ENCODE measurements at places on chromosomes 7 and 10.

- DNase-seq = no peak
These were observed 70.8 kb upstream of the MEOX2 start for GRCh38 chr7:15757041-15758000.

GRCh38 chr10:63718421-63718820 is 197.2 kb downstream of the REEP3 start:
- no peak for DNase-seq

GRCh38 chr7:15085366-15085765 is 182.8 kb upstream of the DGKB start:
- no peak for DNase-seq

- DNase-seq = no peak
These were observed 184.3 kb upstream of the MBL2 start for GRCh38 chr10:52956861-52957260.

- DNase-seq = no peak
These were observed 595.4 kb upstream of the GHITM start for GRCh38 chr10:83543691-83544462.

GRCh38 chr10:35684586-35684985 is 42.5 kb upstream of the FZD8 start:
- no peak for DNase-seq

GRCh38 chr7:30027065-30027456 is 559 bp upstream of the FKBP14 start:
- DNase-seq = no peak

DNA sequence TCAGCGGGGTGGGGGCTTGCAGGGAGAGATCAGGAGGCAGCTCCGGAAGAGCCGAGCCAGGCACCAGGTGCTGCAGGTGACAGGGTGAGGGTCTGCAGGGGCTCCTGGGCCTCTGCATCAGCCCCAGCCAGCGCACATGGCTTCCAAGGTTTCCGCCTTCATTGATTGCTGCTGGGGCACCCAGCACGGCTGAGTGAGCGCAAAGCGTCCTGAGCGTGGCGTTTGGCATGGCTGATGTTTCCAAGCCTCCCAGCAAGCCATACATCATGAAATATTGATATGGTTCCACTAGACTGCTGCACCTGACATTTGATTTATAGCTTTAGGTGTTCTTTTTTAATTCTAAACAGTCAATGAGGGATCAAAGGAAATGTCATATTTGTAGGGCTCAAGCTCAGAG is 259.0 kb downstream of the WDR37 start:
- no peak for DNase-seq

DNA sequence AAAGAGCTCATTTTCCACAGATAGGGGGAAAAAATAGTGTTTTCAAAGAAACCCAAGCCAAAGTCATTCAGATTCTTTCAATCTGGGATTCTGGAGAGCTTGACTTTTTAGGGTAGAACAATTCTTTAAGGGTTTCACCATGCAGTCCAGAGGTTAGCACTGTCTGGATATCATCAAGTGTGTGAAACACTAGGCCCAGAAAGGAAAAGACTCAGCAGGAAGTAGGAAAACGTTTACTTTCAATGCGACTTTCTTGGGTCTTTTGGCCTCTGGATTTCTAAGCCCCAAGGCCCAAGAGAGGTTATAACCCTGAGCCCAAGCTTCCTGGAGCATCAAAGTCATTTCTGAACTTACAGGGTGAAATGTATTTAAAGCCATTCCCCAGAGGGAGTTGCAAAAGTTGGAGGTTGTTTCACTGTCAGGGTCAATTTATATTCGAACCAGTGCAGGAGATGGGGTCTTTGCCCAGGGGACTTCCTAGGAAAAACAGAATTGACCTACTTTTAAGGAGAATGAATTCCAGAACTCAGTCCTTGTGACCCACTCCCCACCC is 158.0 kb downstream of the C7orf25 start:
- DNase-seq = no peak

GRCh38 chr7:84055904-84056605 is 138.5 kb downstream of the SEMA3A start:
- DNase-seq = no peak

DNA sequence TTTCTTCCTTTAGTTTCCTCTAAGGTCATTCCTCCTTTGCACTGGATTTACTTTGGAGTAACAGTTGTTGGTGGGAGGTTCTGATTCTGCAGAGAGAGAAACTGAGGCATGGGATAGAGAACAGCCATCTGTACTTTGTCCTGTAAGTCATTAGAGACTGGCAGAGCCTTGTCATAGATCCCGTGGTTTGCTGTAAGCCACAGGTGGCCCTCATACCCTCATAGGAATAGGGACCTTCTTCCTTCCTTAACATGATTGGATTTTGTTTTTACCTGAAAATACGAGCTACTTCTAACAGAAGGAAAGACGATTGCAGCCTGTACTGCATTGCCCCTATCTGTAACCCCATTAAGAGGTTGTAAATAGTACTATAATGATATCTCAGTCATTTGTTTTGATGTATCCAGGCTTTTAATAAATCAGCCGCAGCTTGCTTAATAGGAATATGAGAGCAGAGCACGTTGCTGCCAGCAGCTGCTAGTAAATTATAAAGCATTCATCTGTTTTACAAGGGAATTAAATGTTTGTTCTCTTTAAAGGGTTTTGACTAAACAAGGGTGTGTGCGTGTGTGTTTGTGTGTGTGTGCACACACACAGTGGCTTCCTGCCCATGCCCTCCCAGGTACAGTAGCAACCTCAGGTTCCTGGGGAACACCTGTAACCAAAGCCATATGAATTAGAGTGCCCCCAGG is 249.8 kb downstream of the AUTS2 start:
- no peak for DNase-seq

DNA sequence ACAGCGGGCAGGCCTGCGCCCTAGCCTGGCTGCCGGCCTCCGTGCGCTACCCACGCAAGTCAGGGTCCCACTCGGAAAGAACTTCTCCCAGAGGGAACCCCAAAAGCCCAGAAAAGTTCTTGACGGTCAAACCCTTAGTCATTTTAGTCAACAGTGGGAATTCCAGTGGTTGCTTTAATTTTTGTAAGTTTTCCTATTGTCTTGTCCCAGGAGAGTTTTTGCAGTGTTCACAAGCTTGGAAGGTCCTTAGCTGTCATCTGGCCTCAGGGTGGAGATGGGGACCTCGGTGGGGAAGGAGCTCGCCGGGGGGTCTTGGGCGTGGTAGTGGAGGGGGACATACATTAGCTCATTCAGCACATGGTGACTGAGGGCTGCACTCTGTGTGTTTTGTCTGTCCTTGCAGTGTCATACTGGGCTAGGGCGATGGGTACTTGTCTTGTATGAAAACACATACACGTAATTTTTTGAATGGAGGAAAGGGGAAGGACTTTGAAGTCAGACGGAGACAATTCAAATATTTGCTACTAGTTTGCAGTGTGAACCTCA is 736 bp downstream of the MINDY4 start:
- DNase-seq = no peak

DNA sequence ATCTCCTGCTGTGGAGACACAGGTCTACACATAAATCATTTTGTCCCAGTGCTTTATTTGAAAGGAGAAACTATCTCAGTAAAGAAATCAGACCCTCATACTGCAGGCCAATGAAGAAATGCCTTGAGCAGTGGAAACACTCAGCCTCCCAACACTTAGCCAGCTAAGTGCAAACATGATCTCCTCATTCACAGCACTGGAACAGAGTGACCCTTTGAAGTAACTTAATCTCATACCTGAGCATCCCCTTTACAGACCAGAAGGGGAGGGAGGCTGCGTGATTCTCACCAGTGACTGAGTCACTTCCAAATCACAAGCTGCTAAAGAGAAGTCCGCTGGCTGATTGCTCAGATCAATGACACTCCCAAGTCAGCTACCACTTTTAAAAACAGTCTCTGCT is 4.5 kb downstream of the CHST15 start:
- no peak for DNase-seq

GRCh38 chr10:120691625-120692024 is 159.5 kb upstream of the WDR11 start:
- no peak for DNase-seq

DNA sequence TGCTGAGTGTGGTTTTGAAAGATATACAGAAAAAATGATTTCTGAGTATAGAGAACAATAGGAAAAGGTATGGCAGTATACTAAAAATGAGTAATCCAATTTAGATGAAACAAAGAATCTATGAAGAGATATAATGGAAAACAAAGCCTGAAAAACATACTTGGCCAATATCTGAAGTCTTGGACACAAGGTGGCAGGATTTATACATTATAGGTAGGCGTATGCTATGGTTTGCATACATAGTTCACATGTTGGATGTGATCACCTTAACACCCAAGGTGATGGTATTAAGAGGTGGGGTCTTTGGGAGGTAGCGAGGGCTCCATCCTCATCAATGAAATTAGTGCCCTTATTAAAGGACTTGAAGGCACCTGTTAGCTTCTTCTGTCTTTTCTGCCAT is 34.5 kb upstream of the BPGM start:
- DNase-seq = no peak

DNA sequence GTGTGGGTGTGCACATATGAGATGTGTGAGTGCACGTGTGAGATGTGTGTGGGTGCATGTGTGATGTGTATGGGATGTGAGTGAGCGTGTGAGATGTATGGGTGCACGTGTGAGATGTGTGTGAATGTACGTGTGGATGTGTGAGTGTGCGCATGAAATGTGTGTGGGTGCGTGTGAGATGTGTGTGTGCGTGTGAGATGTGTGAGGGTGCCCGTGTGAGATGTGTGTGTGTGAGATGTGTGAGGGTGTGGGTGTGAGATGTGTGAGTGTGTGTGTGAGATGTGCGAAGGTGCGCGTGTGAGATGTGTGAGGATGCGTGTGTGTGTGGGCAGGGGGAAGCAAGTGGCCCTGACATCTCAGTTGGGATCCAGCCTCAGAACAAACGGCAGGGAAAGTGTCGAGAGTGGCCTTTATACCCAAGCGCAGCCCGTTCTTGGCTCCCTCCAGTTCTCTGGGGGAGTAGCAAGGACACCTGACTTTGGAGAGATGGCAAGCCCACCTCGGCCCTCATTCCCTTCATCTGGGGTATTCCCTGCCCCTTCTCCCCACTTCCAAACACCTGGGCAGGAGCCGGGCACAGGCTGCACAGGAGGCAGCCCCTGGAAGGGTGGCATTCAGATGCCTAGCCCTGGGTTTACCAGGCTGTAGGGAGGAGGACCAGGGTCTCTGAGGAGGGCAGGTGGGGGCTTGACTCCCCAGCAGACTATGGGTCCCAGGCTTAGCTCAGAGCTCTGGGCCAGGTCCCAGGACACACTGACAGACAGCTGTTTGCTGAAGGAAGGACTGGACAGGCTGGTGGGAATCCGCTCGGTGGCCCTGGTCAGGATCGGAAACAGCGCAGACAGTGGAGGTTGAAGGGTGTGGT is 31.6 kb downstream of the PPIF start:
- DNase-seq = no peak

DNA sequence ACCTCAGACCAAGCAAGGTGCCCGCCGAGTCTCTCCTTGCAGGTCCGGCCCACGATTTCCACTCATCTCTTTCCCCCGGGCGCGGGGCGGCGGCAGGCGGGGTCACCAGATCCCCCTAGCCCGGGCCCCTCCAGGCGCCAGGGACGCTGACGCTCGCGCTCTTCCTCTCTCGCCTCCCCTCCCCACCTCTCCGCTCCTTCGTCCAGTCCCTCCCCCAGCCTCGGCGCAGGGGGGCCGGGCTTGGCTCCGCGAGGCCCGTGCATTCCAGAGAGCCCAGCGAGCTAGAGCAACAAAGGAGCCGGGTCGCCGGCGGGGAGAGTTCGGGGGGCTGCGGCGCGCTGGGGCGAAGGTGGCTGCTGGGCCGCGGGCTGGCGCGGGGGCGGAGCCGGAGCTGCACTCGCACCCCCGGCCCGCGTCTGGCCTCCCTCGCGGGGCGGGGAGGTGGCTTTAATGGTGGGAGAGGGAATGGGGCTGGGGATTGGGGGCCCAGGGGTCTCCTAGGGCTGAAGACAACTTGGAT is at the start of gene SMO:
Gene SMO (plus strand): TSS at position 262 of the 520 bp plus-strand sequence. CDS start 519 bp downstream, outside the sequence.
- DNase-seq = no peak

GRCh38 chr7:99032928-99033327 is 111.0 kb downstream of the SMURF1 start:
- no peak for DNase-seq

GRCh38 chr7:136492366-136492765 is 376.1 kb upstream of the CHRM2 start:
- no peak for DNase-seq

DNA sequence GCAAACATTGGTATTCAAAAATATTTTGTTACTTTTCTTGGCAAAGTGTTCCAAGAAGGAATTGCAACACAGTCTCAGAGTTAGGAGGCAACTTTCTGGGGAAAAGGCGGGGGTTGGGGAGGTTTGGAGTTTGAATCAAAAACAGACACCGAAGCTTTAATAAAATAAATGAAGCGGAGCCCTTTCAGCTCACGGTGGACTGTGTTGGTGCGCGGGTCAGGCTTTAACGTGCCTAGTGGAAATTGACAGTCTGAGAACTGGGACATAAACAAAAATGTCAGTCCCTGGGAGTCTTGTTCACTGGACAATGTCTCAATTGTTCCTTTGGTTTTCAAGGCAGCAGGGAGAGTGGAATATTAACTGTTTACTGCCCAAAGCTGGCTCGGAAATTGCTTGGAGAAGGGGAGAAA is 109.3 kb downstream of the TCF7L2 start:
- no peak for DNase-seq

DNA sequence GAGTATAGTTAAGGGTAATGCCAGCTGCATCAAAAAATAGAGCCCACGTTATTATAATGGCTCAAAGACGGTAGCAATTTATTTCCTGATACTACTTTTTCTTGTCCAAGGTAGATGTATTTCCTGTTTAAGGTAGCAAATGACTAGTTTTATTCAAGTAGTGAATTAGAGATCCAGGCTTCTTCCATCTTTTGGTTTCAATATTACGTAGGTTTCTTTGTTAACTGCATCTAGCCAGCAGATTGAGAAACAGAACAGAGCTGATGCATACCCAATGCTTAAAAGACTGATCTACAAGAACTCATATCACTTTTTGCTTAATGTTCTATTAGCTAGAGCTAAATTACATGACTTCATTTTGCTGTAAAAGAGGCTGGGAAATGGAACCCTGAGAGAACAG is 992.1 kb downstream of the NRG3 start:
- DNase-seq = no peak

GRCh38 chr7:43944286-43944685 is 18.1 kb downstream of the UBE2D4 start:
- DNase-seq = no peak

- no peak for DNase-seq
These were observed 19.6 kb downstream of the ABI1 start for GRCh38 chr10:26840938-26841732.

DNA sequence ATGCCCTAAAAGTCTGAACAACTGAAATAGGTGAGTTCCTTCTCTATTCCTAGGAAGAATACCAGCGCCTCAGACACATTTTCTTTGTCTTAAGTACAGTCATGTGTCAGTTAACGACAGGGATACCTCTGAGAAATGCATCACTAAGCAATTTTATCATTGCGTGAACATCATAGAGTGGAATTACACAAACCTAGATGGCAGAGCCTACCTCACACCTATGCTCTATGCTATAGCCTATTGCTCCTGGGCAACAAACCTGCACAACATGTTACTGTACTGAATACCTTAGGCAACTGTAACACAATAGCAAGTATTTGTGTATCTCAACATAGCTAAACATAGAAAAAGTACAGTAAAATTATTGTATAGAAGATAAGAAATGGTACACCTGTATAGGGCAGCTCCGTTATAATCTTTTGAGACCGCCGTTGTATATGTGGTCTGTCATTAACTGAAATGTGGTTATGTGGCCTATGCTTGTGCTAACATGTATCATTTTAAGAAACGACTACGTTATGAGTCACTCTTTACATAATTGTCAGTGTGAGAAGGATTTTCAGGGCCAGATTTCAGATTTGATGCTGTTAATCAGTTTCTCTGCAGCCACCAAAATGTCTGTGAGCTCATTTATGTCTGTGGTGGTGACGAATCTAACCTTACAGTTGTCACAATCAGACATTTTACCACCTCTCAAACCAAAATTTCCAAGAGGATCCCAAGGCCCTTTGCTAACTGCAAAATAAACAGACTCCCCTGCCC is 66.1 kb upstream of the STK17A start:
- DNase-seq = no peak
